NCI-H1417 (cell line): ENCODE measurements at places on chromosomes 1 and 21.

- no peak for DNase-seq
These were observed 59.3 kb downstream of the SLC37A1 start for GRCh38 chr21:42572906-42573495.

DNA sequence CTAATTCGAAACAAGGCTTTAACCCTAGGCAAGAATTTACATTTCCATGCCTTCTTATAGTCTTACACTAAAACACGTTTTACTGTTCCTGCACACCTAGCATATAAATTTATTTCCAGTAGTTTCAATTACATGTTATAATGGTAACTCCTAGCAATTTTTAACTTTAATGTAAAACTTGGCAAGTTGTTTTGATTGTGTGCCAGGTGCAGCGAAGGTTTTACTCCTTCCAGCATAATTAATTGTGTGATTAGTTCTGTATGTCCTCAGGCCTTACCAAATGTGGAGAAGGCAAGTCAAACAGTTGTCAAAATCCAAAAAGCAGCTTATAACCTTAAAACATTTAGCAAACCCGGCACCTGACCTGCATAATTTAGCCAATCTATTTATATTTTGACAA, 114.8 kb downstream of the KCNK1 start:
- no peak for DNase-seq

DNA sequence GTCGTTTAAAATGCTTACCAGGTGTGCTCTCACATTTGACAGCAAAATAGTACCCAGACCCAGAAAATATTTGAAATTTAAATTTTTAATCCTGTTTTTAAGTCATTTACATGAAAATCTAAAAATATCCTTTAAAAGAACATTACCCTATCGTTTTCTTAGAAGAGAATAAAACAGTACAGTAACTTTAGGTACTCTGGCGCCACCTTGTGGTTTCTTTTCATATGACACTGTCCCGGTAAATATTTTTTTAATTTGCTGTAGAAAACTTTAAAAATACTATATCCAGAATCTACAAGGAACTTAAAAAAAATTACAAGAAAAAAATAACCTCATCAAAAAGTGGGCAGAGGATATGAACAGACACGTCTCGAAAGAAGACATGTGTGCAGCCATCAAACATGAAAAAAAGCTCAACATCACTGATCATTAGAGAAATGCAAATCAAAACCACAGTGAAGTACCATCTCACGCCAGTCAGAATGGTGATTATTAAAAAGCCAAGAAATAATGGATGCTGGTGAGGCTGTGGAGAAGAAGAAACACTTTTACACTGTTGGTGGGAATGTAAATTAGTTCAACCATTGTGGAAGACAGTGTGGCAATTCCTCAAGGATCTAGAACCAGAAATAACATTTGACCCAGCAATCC, 129.2 kb downstream of the RGS21 start:
- DNase-seq, result peak; percentile 51

DNA sequence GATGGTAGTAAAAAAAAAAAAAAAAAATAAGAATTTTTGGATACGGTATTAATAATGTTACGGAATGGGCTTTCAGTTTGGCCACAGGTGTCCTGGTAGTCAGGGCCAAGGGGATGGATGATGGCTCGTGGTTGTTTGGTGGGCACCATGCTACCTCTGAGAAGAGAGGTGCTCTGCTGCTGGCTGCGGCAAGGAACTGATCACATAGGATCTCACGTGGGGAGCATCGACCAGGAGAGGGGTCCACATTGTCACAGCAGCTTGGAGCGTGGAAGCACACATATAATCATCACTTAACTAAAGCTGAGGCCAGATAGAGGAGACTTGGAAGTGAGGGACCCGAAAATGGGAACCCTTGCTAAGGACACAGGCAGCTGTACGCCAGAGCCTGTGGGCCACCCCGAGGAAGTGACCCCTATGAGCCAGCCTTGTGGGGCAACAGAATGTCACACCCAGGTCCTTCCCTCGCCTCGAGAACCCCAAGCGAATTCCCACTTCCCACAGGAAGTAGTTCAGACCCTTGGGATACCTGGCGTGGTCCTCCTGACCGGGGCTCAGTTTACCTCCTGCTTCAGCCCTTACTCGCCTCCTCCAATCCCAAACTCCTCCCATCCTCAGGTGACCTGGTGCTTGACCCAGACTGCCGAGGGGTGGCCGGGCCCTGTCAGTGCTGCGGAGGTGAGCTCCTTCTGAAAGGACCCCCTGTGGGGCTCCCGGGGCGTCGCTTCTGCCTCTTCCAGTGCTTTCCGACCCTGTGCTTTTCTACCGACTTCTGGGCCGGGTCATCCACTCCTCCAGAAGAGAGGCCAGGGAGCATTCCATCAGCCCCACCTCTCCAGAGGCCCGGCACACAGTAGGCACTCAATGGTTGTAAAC, 222.0 kb downstream of the CAMTA1 start:
- no peak for DNase-seq

GRCh38 chr1:107829036-107829770, 135.8 kb downstream of the VAV3 start:
- no peak for DNase-seq

DNA sequence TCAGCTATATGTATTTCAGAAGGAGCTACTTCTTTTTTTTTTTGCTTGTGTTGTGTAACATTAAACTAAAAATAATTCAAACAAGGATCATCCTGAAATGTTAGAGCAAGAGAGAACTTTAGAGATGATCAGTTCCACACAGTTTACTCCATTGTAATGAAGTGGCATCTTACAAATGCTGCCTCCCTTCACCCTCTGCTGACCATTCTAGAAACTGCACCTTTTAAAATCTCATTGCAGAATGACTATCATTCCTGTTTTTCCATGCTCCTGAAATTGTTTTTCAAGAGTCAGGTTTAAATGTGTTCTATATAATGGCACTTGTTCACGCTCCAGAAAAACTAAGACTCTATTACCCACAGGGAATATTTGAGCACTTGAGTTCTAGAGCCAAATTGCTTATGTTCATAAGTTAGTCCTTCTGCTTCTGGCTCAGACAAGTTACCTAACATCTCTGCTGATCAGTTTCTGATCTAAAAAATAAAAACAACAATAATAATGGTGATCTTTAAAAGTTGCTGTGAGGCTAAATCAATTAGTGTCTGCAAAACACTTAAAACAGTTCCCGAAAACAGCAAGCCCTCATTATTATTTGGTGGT, 21.5 kb upstream of the SLC44A5 start:
- DNase-seq, result peak; percentile 65

GRCh38 chr1:94592571-94592920, 51.0 kb upstream of the F3 start:
- DNase-seq, result peak; percentile 23

DNA sequence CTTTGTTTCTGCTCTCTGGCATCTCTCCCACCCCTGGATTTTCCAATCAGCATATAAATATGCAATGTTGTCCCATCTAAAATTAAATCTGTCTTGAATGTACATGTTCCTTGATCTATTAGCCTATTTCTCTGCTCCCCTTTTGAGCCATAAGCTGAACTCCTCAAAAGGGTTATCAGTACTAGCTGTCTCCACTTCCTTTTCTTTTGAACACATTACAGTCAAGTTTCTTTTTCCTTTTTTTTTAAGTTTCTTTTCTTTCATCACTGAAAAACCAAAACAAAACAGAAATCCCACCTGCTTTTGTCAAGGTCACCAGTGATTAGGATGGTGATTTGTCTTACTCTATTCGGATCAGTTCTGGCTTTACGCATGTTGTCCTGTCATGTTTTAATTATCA, 29.3 kb downstream of the XCL2 start:
- DNase-seq, result no peak

GRCh38 chr1:25820247-25821111, 725 bp downstream of the MTFR1L start:
- peak; percentile 72 for DNase-seq

- no peak for DNase-seq
These were observed 695.4 kb downstream of the BRINP3 start for GRCh38 chr1:189782295-189782694.

- DNase-seq, result peak; percentile 38
These were observed 84.6 kb upstream of the BMP8A start for GRCh38 chr1:39406533-39407450.

DNA sequence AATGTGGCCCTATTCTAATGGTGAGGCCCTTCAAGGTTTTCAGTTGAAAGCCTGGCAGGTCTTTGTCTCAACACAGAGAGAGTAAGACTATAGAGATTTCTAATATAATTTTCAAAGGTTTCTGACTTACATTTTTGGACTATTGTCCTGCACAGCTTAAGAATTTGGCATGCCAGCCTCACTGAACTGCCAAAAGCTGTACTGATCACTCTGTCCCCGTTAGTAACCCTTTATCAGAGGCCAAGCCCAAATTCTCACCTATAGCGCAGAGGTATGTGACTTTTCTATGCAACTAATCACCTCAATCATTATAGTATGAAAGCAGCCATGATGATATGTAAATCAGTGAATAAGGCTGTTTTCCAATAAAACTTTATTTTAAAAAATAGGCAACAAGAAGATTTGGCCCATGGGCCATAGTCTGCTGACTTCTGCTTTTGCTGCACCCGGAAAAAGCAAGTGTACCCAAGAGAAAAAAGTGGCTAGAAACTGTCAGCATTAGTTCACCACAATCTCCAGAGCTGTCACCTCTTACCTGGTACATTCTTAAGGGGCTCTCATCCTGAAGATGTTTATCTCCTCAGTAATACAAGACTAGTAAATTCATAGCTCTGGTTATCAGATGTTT, 85.4 kb downstream of the PIGK start:
- DNase-seq, result no peak

GRCh38 chr1:49294539-49294938, 517.8 kb upstream of the BEND5 start:
- no peak for DNase-seq

GRCh38 chr1:50603274-50604271, 180.3 kb upstream of the DMRTA2 start:
- DNase-seq, result peak; percentile 84

GRCh38 chr1:106768501-106768900, 288.0 kb upstream of the PRMT6 start:
- DNase-seq, result no peak

DNA sequence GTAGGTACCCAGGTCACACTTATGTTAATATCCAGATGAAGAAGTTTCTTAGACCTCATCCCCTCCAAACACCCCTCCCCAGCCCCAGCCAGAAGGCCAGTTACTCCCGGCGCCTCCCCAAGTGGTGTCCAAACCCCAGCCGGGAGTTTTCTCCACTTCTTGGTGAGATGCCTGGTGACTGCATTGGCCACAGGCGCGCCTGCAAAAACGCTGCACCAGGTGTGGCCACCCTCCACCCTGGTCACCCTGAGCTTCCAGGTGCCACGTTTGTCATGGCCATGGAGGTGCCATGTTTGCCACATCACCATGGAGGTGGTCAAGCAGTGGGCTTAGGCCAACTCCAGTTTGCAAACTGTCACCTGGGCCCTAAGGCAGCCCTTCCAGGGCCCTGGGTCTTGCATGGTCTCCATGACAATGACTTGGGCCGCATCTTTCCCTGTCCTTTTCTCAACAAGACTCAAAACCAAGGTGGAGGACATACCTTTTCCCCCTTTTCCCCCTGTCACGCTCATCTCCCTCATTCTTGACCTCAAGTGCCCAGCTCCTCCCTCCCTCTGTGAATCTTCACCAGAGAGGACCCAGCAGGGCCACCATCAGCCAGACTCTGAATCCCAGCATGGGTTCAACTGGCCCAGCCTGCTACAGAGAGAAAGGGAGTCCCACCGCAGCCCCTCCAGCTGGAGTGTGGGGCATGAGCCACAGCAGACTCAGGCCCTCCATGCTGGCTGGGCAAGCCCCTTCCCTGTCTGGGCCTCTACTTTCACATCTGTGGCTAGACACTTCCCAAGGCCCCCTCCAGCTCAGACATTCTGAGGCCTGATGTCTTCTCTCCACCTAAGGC, 125.9 kb upstream of the ZBTB40 start:
- no peak for DNase-seq

GRCh38 chr1:180258290-180258689, 28.2 kb downstream of the LHX4 start:
- DNase-seq, result no peak

GRCh38 chr1:151024540-151025146, 11.7 kb upstream of the BNIPL start:
- peak; percentile 73 for DNase-seq

GRCh38 chr1:231134624-231135023, 27.2 kb upstream of the TRIM67 start:
- DNase-seq, result no peak

- DNase-seq, result peak; percentile 8
These were observed 48.4 kb downstream of the CCN1 start for GRCh38 chr1:85628791-85629531.

- DNase-seq, result no peak
These were observed 73.4 kb upstream of the MCOLN3 start for GRCh38 chr1:85121744-85122143.

DNA sequence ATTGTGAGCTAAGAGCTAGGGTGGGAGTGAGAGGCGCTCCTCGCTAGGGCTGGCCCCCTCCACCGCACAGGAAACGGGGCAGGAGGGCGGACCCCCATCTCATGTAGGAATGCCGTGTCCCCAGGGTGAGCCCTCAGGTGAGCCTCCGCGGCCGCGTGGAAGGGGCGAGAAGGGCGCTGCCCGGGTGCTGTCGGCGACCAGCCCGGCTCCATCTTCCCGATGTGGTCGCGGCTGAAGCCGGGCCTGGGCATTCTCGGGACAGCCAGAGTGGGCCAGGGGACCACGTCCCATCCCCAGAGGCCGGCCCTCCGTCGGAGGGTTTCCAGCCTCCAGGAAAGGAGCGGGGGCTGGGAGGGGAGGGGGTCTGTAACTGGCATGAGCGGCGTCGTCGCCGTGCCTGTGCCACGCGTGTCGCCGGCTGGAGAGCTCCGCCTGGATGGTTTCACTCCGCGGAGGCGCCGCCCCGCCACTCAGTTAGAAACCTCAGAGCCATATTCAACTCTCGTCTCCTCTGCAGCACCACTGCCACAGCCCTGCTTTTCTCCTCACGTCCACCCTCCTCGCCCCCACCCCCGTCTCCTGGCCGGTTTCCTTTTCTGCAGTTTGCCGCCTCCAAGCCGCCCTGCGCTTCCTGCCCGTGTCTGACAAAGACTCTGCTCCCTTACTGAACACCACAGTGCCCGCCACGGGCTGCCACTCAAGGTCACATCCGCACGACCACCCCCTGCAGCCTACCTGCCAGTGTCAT, at the start of gene TMEM269:
TSS of gene TMEM269 (plus strand) at position 46 of the 748 bp plus-strand sequence. CDS start 4,903 bp downstream, outside the sequence.
- DNase-seq, result no peak
